H54 (cell line): ENCODE measurements at places on chromosomes 16 and 17.

DNA sequence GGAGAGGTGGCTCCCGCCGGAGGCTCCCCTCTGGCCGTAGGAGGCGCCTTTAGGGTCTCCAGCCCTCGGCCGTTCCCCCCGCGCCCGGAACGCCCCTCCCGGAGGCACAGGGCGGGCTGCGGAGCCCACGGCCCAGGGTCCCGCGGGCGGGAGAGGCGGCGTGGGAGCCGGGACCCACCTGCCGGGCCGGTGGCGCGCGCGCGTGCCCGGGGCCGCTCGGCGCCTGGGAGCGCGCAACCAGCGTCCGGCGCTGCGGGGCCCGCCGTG lies at the start of gene MIF4GD:
Gene MIF4GD (minus strand): TSS at position 266 of the 267 bp plus-strand sequence. CDS start 1,036 bp downstream, outside the sequence.
- DNase-seq, result no peak

DNA sequence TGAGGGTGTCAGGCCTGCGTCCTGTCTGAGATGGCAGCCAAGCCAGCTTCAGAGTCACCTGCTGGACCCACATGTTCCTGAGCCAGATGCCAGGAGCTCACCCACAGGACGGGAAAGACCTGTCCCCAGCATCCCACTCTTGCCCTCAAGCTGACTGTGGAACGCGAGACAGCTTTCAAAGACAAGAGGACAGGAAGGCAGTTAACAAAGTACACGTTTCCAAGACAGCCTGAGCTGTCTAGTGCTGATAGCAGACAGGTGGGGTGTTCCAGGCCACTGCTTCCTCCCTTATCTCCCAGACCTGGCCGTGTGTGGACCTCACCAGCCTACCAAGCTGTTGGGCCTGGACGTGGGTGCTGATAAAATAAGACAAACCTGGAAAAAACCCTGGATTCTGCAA lies 13.2 kb downstream of the CMTM3 start:
- DNase-seq, result no peak

GRCh38 chr16:50297301-50298074 lies 31.1 kb downstream of the ADCY7 start:
- no peak for DNase-seq

GRCh38 chr16:66948134-66948836 lies 12.8 kb upstream of the CES3 start:
- DNase-seq, result no peak

GRCh38 chr17:17911001-17911613 lies 61.1 kb downstream of the TOM1L2 start:
- DNase-seq, result no peak

- DNase-seq, result no peak
Observed at GRCh38 chr16:80375973-80376372, 164.8 kb upstream of the DYNLRB2 start.

DNA sequence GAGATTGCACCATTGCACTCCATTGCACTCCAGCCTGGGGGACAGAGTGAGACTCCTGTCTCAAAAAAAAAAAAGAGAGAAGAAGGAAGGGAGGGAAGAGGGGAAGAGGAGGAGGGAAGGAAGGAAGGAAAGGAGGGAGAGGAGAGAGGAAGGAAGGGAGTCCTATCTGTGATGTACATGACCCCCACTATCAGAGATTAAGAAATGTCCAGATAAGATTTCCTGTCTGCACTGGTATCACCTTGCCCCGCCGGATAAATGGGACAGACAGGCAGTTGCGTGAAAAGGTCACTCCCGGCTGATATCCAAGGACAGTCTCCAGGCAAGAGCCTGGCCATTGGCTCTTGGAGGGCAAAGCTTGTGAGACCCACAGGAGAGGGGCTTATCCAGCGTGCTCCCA lies 5.2 kb upstream of the ZFPM1 start:
- no peak for DNase-seq

DNA sequence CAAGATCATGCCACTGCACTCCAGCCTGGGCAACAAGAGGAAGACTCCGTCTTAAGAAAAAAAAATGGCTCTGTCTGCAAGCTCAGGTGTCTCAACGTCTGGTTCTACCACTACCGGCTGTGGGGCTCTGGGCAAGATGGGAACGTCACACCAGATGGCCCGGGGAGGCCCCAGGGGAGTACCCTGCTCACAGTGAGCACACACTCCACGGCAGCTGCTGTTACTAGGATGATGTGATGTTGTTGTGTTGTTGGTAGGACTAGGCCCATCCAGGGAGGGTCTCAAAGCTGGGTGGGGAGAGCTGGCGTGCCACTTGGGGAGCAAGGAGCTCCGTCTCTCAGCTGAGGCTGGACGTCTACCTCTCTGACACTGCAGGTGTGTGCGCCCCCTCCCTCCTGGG lies 9.4 kb upstream of the NPTX1 start:
- DNase-seq, result no peak

- DNase-seq, result no peak
Observed at GRCh38 chr17:68627956-68628575, 26.9 kb upstream of the FAM20A start.

- DNase-seq, result no peak
Observed at GRCh38 chr17:81607431-81607830, 29.5 kb downstream of the NPLOC4 start.

GRCh38 chr17:7889166-7889955 lies 772 bp downstream of the CHD3 start:
- peak; percentile 96 for DNase-seq

GRCh38 chr17:37608351-37609169 lies 658 bp downstream of the SYNRG start:
- DNase-seq, result peak; percentile 6

DNA sequence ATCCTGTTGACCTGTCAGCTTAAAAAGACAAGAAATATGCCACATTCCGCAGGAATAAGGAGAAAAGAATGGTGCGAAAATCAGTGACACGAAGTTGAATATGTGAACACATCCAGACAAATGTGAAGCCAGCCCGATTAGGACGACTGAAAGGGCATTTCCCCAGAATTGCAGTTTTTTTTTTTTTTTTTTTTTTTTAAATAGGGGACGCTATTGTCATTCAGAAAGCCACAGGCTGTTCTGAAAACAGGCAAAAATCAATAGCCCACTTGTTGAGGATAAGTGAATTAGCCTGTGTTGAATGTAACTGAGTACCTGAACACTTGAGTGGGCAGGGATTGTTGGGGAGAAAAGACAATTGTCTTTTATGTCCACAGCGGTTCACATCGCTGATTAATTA lies 507.1 kb downstream of the WWOX start:
- DNase-seq, result no peak

DNA sequence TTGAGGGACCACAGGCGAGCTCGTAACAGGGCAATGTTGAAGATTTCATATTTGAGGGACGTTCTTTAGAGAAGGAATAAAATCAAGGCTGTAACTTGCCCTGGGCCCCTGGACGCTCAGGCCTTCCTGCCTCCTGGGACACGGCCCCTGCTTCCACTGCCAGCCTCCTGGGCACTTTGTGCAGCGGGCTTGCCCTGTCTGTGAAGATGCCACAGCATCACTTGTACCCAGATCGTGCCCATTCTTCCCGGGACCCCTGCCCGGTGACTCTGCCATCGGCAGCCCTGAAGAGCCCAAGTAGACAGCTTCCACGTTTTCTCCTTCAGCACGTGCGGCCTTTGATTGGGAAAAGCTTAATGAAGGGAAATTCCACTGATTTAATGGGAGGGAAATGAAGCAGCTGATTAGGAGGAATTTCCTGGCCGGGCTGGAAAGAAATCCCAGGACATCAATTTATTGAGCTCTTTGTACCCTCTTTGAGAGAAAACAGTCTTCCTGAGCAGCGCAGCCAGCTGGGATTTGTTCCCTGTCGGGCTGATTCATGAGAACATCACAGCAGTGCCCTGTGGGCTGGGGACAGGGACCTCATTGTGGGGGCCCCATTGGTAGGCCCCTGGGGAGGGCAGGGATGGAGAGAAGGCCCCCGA lies 71.5 kb downstream of the CRISPLD2 start:
- no peak for DNase-seq

- DNase-seq, result no peak
Observed at GRCh38 chr17:30571921-30572320, 94.7 kb downstream of the GOSR1 start.
